NCI-H187 treated with DMSO at 0.1 percent for 48 hours (cell line): ENCODE measurements at places on chromosomes 12 and 14.

- no peak for DNase-seq
Measured at GRCh38 chr12:30178916-30179315, 395.2 kb upstream of the TMTC1 start.

DNA sequence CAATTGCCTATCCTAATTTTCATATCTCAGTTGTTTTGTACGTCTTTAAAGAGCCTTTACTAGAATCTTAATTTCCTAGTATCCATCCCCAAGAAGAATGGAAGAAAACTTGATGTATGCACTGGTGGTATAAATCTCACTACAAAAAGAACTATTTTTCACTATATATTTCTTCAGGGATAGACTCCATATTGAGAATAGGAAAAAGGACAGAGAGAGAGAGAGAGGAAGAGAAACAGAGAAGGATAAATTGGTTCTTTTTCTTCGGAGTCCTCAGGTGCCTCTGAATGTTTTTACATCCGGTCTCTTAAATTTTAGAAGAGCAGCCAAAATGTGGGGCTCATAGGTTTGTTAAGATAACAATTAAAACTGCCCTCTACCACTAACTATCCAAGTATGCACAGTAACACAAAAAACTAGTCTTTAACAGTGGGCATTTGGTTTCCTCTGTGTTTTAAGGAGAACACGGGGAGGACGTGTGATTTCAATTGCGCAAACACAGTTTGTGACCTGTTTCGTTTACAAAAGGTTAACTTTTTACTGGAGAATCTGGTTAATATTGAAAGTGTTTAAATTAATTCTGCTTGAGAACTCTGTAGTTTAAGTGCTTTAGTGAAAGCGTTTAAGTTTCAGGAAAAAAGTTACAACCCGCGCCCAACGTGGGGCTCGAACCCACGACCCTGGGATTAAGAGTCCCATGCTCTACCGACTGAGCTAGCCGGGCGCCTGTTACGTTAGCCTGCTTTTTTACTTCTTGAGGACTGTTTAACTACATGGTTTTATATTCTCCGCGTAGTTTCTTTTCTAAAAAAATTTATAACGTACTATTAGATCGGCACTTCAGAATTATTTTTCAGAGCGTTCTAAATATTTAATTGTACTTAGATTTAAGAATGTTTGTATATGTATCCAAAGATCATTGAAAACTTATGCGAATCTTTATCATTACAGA lies 5.1 kb upstream of the PSMA3 start:
- peak; percentile 7 for DNase-seq

DNA sequence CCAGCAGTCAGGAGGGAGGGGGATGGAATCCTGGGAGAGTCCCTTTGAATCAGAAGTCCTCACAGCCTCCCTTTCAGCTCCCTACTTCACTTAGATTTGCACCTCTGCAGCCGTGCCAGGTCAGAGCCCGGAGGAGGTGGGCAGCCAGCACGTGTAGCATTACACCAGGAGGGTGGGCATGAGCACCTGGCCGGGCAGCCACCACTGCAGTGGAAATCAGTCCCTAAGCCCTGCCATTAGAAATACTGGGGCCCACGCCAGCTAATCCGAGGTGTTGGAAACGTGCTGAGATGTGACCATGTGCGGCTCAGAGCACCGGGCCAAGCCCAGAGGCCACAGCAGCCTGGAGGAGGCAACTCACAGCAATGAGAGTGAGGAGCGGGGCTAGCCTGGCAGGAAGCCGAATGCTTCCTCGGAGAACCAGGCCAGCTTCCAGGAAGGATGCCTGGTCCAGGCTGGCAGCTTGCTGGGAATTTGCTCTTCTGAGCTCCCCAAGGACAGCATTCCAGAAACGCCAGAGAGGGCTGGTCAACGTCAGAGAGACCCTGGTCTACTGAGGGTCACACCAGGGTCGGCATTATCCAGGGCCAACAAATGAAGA lies 9.4 kb upstream of the CACNA2D4 start:
- no peak for DNase-seq

GRCh38 chr14:52352061-52352491 lies 38.0 kb downstream of the PTGER2 start:
- no peak for DNase-seq

DNA sequence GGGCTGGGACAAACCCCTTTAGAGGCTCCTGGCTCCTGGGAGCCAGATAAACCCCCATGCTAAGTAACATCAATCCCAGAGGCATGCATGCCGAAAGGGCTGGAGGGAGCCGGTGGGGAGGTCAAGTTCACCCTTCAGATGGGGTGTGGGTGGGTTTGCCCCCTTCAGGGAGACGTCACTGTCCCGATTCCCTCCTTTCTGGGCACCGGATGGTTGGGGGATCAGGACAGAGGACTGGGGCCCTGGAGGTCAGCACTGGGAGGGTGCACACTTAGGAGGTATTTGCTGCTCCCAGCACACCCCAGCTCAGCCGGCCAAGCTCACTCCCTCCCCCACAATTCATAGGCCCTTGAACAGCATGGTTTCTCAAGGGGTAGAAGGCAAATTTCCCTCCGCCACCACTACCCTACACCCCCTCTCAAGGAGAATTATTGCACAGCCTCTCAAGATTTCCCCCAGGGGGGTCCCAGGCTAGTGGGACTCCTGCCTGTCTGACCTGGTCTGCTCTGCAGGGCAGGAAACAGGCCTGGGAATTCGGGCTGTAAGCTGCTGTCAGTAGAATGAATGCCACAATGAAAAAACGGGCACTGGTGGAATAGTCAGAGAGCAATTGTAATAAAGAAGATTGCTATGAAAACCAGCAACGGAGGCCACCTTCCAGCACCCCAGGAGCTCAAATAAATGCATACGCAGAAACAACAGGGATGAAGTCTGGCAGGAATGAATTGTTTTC lies 63.5 kb downstream of the GALNT16 start:
- DNase-seq, result no peak
